Hematopoietic multipotent progenitor cell treated with erythropoietin and hydrocortisone succinate and interleukin-3 and kit ligand, for 8 days (in vitro differentiated cells): ENCODE measurements at places on chromosomes 2 and 18.

DNA sequence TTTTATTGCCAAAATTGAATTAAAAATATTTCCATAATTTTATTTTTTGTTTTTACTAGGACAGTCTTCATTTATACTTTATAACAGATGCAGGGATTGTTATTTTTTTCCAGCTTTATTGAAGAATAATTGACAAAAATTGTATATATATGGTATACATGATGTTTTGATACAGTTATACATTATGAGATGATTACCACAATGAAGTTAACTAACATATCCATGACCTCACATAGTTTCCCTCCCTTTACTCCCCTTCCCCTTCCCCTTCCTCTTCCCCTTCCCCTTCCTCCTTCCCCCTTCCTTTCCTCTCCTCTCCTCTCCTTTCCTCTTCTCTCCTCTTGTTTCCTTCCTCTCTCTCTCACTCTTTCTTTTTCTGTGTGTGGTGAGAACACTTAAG is 700.1 kb downstream of the CNTNAP5 start:
- DNase-seq = no peak

DNA sequence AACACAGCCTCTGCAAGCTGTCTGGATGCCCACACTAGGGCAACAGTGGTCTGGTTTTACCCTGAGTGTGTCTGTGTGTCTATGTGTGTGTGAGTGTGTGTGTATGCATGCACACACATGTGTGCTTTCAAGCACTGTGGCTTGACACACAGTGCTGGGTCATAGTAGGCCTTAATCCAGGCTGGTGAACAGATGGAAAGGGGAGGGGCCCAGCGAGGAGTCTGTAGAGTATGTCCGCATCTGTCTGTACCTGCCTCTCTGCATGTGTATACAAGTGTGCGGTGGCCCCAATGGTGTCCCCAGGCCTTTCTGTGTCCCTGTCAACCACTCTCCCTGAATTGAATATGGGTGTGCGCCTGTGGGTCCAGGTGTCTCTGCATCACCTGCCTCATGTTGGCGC is 9.3 kb upstream of the KCNIP3 start:
- no peak for DNase-seq

- peak; percentile 81 for DNase-seq
Measured at GRCh38 chr2:169925968-169926367, 98.7 kb downstream of the UBR3 start.

DNA sequence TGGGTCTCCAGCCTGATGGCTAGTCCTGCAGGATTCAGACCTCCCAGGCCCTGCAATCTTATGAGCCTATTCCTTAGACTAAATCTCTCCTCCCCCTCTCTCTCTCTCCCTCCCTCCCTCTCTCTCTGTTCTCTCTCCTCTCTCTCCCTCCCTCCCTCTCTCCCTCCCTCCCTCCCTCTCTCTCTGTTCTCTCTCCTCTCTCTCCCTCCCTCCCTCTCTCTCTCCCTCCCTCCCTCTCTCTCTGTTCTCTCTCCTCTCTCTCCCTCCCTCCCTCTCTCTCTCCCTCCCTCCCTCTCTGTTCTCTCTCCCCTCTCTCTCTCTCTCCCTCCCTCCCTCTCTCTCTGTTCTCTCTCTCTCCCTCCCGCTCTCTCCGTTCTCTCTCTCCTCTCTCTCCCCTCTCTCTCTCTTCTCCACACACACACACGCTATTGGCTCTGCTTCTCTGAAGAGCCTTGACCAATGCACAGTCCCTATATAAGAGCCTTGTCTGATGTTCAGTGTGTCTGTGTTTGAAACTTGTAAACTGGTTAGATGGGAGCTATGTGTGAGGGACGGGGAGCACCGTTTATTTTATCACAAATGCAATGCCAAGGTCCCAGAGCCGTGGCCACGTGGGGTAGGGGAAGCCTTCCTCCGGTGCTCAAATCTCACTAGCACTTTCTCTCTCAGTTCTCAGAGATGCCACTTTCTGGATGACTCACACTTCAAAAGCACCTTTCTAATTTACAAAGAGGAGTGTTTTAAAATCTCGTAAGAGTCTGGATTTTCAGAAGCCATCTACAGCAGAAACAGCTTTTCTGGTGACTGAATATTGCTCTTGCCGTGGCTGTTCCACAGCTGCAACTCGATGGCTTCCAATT is 9.4 kb upstream of the PRLH start:
- DNase-seq = no peak

- DNase-seq = no peak
Measured at GRCh38 chr2:193583638-193584400, 1389.1 kb upstream of the TMEFF2 start.

DNA sequence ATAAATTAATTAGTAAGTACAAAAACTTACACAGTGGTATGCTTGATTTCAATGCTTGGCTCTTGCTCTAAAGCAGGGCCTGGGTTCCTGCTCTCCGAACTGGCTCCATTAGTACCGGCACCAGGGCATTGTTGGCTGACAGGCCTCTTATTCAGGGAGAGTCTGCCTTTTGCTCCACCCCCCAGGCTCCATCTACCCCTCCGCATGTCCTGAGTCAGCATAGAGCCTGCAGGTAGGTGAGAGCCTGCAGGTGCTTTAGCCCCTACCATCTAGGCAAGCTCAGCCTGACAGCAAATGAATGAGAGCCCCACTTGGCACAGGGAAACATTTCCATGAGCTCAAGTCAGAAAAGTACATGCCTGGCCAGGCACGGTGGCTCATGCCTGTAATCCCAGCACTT is 35.1 kb upstream of the EFHD1 start:
- no peak for DNase-seq

DNA sequence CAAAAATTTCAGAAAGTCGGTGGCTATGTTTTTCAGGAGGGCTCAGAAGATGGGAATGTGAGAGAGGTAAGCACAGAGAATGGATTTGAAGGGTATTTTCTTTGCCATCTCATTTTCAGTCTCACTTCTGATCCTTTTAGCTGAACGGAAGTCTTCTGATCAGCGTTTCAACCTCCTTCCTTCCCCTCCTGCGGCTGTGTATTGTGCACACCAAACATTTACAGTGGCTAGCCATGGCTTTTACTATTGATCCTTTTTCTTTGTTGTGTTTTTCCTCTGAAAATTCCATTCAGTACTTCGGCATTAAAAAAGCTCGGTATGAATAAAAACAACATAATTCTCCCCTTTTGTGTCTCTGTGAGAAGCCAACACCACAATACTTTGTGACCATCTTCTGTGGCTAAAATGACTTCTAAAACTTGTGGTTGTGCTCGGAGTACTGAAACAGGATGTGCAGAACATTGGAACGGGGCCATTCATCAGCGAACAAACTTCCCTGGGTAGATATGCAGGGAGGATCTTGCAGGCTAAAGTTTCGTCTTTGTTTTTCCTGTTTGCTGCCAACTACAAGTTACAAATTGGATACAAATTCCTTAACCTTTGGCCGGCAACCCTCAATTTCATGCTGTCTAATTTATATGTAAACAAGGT is 260.8 kb upstream of the FAM98A start:
- no peak for DNase-seq

- no peak for DNase-seq
Measured at GRCh38 chr2:241746084-241746483, 11.7 kb downstream of the D2HGDH start.

- DNase-seq = no peak
Measured at GRCh38 chr2:223598994-223599639, 3.0 kb downstream of the SCG2 start.

DNA sequence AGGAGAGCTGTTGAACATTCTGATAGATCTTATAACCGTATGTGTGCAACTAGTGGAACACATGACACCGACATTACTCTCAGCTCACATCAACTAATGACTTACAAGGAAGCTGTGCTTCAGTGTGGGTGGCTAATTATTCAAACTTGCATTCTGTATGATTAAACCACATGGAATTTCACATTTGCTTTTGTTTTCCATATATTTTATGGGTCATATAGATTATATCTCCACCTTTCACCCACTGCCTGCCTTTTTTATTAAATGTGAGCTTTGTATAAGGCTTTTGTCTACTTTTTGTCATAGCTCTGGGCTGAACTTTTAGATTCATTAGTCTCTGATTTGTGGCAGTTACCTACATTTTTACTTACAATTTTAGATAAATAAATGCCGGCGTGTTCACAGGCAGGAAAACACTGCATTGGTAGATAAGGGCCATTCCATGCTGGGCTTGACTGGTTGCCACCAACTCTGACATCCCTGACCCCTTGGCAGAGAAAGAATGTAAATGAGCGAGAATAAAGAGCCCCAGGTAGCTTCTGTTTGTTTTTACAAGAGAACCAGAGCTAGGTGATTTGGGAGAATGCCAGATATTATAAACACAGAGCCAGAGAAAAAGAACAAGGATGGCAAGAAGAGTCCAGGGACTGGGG is 35.7 kb downstream of the LYPD6 start:
- DNase-seq = no peak

- no peak for DNase-seq
Measured at GRCh38 chr2:238895891-238896600, 48.2 kb downstream of the TWIST2 start.

DNA sequence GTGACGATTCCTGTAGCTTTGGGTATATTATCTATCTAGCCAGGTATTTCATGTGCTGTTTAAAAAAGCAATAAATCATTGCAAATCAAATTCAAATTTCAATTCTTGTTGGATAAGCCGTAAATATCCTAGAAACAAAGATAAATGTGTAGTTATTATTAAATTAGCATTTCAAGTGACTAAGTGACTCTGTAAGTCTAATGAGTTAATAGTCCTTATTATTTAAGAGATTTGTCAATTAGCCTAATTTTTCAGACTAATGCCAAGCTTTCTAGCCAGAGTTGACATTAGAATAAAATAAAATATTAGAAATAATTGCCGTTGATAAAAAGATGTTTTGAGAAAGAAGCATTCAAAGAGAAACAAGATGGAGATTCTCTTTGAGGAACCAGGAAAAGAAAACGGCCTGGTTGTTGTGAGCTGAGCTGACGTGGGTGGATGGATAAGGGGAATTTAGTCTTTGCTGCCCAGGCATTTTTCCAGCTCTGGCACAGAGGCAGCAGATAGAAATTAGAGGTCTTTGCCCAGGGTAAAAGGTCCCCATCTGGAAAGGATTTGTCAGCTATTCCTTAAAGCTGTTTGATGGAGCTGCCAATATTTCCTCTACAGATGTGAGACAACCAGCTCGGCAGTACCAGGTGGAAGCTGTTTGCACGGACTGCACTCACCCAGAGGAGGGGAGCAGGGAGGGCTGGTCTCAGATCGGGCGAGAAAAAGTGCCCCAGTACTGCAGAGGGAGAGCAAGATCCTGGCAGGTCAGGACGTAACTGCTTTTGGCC is 117.3 kb upstream of the SEC11C start:
- DNase-seq = no peak

- DNase-seq = no peak
Measured at GRCh38 chr18:44799382-44799906, 118.8 kb downstream of the SETBP1 start.

GRCh38 chr18:9828506-9829396 is 57.0 kb upstream of the TXNDC2 start:
- no peak for DNase-seq

GRCh38 chr18:80109676-80110078 is 615 bp downstream of the ADNP2 start:
- peak; percentile 19 for DNase-seq

GRCh38 chr2:84132370-84132769 is 326.7 kb downstream of the SUCLG1 start:
- no peak for DNase-seq

GRCh38 chr2:216765761-216766262 is 70.5 kb upstream of the IGFBP5 start:
- peak; percentile 76 for DNase-seq

GRCh38 chr2:211934811-211935210 is 603.8 kb downstream of the ERBB4 start:
- DNase-seq = no peak

DNA sequence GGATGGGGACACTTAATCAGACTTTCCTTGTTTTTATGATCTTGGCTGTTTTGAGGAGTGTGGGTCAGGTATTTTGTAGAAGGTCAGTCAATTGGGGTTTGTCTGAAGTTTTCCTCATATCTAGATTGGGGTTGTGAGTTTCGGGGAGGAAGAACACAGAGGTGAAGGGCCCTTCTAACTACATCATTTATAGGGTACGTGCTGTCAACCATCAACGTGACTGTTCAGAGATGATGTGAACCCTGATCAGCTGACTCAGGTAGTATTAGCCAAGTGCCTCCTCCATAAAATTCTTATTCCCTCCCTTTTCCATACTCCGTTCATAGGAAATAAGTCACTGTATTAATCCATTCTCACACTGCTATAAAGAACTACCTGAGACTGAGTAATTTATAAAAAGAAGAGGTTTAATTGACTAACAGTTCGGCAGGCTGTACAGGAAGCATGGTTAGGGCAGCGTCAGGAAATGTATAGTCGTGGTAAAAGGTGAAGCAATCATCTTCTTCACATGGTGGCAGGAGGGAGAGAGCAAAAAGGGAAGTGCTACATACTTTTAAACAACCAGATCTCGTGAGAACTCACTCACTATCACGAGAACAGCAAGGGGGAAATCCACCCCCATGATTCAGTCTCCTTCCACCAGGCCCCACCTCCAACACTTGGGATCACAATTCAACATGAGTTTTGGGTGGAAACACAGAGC is 547.1 kb upstream of the LINC00305 start:
- DNase-seq = no peak

GRCh38 chr2:105803337-105803736 is 58.6 kb downstream of the NCK2 start:
- DNase-seq = no peak

- no peak for DNase-seq
Measured at GRCh38 chr18:22411446-22411845, 6.3 kb downstream of the CTAGE1 start.

DNA sequence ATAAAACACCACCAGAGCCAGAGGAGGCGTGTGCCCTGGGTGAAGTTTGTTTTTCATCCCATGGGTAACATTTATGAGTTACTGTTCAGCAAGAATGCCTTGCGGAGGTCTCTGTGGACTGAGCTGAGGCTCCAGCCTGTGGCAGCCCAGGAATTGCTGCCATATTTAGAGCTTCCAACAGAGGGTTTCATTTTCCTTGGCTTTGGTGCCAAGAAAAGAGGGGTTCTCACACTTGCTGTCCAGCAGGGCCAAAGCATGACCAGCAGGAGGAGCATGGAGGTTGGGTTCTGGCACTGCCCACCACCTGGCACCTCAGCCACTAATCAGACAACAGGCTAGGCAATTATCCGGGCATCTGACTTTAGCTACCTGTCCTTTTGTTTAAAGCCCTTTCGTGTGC is 36.7 kb downstream of the EPAS1 start:
- DNase-seq = no peak

- DNase-seq = peak; percentile 78
Measured at GRCh38 chr2:55618275-55619055, 1.0 kb upstream of the PPP4R3B start.

DNA sequence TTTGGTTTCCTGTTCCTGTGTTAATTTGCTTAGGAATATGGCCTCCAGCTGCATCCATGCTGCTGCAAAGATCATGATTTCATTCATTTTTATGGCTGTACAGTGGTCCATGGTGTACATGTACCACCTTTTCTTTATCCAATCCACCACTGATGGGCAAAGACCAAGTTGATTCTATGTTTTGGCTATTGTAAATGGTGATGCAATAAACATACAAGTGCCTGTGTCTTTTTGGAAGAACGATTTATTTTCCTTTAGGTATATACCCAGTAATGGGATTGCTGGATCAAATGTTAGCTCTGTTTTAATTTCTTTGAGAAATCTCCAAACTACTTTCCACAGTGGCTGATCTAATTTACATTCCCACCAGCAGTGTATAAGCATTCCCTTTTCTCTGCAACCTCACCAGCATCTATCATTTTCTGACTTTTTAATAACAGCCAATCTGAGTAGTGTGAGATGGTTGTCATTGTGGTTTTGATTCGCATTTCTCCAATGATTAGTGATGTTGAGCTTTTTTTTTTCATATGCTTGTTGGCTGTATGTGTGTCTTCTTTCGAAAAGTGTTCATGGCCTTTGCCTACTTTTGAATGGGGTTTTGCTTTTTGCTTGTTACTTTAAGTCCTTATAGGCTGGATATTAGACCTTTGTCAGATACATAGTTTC is 19.4 kb downstream of the EXOC6B start:
- DNase-seq = no peak
